Stimulated activated CD8-positive, alpha-beta memory T cell treated with anti-CD3 and anti-CD28 coated beads, Interleukin-7, amount 100 ng/mL, for 4 hours (primary cell): ENCODE measurements at places on chromosomes 16 and 17.

GRCh38 chr16:69381231-69381630 is 4.6 kb downstream of the TERF2 start:
- DNase-seq: no peak

DNA sequence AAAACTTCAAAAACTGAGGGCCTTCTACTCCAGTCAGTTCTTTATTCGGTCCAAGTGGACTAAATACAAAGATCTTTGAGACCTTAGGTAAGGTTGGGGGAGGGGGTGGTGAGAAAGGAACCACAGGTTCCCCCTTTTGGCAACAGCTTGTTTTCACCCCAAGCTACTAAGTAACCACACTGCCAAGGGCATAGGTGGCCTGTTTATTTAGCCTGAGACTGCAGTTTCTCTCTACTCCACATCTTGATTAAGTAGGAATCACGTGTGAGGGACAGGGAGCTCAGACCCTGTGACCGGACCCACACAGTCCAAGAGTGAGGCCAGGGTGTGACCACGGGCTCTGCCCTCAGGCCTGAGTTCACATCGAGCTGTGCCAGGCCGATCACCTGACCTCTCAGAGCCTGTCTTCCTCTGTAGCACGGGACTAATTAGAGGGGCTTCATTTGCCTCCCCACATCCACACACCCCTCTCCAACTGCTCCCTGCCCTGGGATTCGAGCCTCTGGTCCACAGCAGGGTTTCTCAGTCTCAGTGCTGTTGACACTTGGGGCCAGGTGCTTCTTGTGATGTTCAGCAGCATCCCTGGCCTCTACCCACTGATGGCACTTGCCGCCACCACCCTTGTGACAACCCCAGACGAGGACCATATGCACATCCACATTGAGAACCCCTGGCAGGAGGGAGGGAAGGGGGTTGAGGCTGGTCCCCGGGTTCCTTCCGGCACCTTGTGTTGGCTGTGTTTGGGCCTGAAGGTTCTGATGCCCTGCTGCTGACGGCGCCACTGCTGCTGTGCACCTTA is 17.8 kb downstream of the ST6GALNAC2 start:
- DNase-seq: no peak

- DNase-seq: no peak
Observed at GRCh38 chr16:68111379-68111778, 26.2 kb downstream of the NFATC3 start.

GRCh38 chr17:14745541-14745940 is 444.7 kb downstream of the HS3ST3B1 start:
- DNase-seq: no peak

DNA sequence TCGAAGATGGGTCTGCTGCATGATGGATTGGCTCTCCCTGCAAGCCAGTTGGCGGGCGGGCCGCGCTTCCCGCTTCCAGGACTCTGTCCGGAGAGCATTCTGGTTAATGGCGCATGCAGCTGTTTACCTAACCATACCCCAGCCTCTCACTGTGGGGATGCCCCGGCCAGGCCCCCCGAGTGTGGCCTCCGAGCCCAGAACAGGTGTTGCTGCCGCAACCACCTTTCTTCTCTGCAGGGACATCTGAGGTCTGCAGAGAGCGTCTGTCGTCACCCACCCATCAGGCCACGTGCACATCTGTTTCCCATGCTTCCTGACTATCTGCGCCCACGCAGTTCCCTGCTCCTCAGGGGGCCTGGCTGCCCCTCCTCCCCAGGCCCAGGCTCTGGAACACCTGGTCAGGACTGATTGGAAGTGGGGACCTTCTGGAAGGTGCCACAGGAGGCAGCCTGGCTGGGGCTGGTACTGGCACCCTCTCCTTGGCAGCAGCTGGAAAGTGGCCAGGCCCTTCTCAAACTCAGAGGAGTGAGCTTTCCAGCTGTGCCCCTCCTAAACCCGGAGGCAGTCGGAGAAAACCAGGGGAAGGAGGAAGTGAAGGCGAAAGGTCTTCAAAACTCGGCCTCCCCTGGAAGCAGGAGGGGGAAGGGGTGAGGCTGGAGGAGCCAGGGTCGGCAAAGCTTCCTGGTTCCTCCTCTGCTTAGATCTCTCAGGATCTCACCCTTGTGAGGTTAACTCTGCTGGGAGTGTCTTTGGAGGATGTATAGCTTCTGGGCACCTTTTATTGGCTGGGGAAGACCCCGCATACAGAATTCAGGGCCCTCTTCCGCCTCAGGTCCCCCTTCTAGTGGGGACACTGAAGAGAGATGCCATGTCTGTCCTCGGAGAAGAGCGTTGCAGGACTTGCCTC is 64.5 kb upstream of the CIBAR2 start:
- DNase-seq: no peak

DNA sequence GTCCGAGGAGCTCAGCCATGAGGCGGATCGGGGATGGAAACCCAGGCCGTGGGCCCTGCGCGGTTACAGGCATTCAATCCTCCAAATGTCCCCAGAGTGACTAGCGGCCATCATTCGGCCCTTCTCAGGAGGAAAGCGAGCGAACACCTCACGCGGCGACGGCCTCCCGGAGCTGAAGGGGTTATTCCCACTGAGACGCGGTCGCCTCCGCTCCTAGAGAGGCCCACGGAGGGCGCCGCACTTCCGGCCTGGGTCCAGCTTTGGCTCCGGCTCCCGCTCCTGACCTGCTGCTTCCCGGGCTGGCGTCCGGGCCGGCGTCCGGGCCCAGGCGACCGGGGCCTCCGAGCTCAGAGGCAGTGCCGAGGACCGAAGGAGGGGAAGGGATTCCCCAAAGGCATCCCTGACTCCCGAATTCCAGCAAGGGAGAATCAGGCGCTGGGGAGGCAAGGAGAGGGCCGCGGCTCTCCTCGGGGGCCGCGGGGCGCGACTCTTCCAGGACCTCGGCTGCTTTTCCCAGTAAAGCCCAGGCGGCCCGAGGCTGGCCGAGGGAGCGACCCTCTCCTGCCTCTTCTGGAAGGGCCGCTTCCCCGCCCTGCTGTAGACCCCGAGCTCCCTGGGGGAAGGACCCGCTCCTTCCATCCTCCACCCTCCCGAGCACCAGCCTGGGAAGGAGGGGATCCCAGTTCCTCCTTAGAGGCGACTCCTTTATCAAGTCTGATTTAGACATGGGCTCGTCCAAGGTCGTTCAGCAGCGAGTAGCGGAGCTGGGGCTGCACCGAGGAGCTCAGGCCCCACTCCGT is 18.6 kb upstream of the ZNF629 start:
- peak; percentile 48 for DNase-seq

DNA sequence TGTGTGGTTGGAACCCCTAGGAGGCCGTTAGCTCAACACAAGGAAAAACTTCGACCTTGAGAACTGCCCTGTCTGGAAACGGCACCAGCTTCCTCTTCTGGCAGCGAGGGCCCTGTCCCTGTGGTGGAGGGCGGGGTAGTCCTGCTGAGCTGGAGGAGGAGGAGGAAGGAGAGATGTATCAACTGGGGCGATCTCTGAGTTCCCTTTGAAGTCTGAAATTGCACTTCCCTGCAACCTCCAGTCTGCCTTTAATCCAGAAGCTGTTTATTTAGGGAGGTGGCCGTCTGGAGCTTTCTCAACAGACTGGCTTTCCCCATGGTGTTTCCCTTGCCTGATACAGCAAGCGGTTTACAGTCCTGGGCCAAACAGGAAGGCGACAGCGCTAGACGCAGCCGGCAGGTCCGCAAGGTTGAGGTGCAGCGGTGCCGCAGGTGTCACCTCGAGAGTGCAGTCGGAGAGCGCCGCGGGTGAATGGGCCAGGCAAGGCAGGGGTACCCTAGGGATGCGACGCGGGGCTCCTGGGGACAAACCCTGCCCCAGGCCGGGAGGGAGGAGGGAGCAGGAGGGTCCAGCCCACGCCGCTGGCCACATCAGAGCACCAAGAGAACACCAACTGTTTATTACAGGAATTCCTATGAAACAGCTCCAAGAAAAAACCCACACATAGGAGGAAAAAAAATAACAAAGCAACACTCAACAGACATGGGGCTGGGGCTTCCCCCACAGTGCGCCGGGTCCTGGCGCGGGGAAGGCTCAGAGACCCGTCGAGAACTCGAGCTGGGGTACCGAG is 11.4 kb upstream of the MRPS23 start:
- DNase-seq: no peak

GRCh38 chr16:52066962-52067361 is 480.0 kb downstream of the TOX3 start:
- DNase-seq: no peak

DNA sequence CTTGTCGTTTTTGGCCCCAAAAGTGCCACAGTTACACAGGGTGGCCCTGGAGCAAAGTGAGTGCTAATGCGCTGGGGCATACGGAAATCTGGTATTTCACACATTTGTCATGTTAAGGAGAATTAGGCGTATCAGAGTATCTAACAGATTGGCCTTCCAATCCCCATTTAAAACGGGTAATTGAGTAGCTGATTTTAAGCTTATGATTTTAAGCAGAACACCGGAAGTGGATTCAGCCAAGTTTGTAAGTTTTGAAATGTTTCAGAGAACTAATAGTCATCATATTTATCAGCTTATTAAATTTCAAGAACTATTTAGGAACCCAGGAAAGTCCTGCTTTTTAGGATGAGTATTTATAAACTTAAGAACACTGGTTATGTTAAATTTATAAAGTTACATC is 19.5 kb downstream of the LRRC75A start:
- no peak for DNase-seq
